Endothelial cell (in vitro differentiated cells): ENCODE measurements at places on chromosomes 4 and X.

DNA sequence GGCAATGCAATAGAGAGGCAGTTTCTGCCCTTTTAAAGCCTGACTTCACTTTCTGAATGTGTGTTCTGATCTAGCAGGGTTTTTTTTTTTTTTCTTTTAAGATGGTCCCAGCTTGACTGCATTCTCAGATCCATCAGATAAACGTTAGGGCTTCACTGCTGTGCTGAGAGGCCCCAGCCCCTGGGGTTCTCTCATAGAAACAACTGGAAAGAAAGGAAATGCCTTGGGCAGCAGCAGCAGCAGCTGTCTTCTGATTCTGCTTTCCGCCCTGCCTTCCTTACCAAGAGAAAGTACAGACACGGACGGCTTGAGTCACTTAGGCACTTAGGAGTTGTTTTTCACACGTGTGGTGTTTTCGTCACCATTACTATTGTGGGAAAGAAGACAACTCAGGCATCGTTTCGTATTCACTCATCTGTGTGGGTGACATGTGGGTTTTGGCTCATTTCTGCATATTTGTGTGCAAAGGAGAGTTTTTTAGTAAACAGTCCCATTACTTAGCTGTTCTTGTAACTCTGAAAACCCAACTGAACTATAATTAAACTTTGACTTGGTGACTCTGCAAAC, 172.0 kb downstream of the PTTG2 start:
- peak; percentile 23 for DNase-seq

DNA sequence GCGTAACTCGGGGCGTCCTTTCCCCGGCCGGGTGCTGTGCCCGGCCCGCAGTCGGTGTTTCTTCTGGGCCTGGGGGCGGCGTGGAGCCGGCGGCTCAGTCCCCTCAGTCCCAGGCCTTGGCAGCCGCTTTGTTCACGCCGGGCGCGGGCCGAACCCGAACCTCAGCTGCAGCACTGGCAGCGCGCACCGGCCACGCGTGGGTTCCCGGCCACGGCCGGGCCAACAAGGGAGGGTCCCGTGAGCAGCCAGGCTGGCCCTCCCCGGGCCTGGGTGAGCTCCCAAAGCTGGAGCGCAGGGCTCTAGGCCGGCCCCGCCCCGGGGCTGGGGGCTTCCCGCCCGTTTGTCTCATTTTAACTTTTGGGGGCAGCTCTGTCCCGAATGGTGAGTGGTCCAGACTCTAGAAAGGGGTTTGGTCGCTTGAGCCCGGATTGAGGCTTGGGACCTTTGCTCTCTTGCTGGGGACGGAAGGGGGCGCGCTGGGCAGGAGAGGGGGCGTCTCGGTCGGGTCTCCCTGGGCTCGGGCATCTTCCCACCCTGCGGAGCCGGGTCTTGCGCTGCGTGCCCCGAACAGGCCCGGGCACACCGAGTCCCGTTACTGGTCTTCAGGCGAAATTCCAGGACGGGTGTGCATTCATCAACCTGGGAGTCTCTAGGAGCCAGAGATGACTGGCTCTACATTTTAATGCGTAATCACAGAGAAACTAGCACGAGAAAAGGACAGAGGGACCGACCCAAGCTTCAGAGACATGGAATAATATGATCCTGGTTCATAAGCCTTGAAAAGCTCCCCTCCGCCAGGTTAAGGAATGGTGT, 177.1 kb downstream of the CBR4 start:
- peak; percentile 35 for DNase-seq

DNA sequence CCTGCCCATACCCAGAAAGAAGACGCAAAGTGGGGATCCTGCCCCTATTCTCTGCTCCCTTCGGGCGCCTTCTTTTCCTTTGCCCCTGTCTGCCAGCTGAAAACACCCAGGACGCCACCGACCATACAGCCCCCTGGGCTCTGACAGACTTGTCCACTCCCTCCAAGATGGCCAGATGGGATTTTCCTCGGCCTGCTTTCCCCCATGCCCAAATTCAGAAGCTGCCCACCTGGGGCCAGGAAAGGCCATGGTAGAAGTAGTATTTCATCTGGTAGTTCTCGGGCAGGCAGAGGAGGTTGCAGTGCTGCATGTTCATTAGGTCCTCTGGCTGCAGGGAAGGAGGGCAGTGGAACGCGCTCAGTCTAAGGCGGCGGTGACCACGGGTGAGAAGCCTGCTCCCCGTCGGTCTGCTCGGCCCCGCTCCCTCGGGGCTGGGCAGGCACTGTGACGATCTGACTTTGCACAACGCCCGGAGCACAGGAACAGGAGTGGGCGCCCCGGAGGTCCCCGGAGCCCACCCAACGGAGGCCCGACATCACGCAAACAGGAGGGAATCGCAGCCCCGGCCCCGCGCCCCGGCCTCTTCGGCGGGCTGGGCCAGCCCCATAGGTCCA, 582 bp downstream of the NAA10 start:
- no peak for DNase-seq

GRCh38 chrX:56130436-56130835, 101.7 kb upstream of the KLF8 start:
- DNase-seq = no peak

DNA sequence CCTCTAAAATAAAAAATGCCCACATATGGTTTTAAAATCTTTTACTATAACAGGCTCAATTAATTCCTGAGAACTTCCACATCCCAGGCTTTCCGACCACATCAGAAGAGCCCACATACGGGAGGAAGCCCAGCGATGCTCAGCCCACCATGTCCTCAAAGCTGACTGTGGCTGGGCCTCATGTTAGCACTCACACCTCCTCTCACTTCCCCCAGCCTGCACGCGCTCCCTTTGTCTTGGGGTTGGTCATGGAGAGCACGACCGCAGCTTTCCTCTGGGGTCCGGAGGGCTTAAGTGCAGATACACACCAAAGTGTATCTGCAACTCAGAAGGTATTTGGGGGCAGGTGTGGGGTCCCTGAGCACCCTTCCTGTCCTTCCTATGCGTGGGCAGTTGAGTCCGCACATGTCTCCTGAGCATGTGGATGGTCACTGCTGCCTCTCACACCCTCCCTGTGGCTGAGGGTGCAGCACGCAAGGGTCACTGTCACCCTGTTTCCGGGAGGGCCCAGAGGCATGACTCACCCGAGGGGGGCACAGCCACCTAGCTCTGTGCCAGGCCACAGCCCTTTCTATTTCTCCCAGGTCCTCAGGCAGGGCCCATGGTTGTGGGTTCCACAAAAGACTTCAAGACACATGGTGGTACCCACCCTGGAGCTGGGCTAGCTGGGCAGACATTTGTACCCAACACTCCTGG, 21.2 kb downstream of the WDR1 start:
- DNase-seq = no peak

DNA sequence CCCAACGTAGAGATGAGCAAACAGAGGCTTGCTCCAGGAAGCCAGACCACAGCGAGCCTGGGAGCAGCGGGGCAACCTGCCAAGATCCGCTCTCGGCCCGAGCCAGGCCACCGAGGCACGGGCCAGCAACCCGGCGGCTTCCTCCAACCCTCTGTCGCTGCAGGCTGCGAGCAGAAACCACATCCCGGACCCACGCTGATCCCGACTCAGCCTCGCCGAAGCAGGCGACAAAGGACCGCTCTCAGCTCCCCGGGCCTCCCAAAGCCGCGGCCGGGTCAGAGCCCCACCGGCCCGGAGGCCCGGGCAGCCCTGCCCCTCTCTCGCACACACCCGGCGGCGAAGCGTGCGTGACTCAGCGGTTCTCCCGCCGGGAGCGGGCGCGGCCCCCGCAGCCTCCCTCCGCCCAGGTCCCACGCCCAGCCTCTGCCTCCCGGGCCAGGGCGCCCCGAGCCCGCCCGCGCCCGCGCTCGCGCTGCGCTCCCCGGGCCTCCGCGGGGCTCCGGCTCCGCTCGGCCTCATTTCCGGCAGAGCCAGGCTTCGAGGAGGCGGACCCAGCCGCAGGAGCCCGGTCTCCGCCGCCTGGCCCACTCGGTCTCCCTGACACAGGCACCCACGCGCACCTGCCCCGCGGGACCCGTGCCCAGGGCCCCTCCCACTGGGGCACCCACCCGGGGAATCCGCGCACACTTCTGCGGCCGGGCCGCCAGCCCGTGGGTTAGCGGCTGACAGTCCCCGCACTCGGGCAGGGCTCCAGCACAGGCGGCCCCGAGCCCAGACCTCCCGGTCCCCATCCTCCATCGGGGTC, 1.7 kb downstream of the PPP2R2C start:
- DNase-seq = peak; percentile 45

GRCh38 chr4:30718021-30718542, 2.1 kb upstream of the PCDH7 start:
- peak; percentile 64 for DNase-seq

GRCh38 chr4:59728496-59728895, 1471.6 kb upstream of the ADGRL3 start:
- DNase-seq = no peak

DNA sequence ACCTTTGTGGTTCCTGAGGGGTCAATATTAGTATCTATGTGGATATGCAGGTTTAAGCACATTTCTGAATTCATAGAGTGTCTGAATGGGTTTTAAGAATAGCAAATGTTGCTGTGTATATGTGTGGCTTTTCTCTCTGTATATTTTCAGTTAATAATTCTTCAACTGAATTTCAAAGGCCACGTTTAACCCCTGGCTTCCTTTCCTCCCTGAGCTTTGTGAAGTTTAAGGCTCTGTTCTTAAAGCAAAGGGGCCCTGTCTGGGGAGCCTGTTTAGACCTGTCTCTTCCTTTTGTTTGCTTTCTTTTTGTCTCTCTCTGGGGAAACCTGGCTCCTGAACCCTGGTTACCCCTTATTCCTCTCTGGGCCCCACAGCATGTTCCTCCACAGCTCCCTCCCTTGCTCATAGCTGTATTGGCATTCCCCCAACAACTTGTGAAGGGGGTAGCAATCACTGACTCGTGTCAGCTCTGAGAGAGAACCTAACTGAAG, 139.1 kb downstream of the COL4A6 start:
- no peak for DNase-seq

GRCh38 chr4:147103403-147103946, 157.8 kb upstream of the TTC29 start:
- no peak for DNase-seq

DNA sequence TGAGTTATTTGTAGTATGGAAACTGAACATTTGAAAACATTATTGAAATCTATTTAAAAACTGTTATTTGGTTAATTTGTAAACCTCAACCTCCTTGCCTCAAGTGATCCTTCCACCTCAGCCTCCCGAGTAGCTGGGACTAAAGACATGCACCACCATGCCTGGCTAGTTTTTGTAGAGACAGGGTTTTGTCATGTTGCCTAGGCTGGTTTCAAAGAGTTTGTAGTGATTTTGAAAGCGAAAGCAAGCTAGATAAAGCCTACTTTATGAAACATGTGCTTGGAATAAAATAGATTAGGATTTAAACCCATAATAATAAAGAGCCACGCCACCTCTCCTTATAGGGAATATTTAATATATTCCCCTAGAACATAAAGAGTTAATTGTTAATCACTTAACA, 23.5 kb downstream of the ARSJ start:
- no peak for DNase-seq

DNA sequence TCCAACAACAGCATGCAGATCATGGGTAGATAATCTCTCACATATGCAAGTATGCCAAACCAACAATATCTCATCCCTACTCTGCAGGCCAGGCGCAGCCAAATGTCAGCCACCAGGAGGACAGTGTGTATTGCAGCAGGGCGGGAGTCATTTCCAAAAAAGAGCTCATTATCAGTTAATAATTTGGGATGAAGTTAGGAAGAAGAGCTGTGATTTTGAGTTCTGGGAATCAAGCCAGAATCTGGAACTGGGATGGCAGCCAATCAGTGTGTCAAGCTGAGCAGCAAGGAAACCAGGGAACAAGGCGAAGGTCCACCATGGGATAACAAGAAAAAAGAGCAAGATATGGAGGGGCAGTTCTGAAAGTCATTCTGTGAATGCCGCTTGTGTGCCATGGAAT, 88.2 kb upstream of the CAMK2D start:
- no peak for DNase-seq

GRCh38 chrX:69961365-69962072, 88.2 kb downstream of the AWAT2 start:
- DNase-seq = no peak

DNA sequence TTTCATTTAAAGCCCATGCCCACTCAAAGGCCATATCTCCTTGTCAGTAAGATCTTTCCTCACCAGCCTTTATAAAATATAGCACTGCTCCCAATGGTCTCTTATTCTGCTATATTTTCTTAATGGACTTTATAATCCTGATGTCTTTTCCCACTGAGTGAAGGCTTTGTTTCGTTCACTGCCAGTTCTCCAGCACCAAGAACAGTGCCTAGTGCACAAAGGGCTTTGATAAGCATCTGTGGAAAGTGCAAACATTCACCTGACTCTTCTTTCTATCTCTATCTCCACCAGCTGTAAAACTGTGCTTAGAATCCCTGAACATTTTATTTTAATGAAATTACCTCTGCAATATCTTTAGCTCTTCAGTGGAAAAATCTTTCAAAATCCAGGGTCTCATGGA, 573.9 kb upstream of the MAGEB2 start:
- no peak for DNase-seq

- DNase-seq = no peak
These were observed 27.5 kb upstream of the ASMTL start for GRCh38 chrX:1480082-1480785.

GRCh38 chr4:1759170-1759817, 33.8 kb upstream of the FGFR3 start:
- no peak for DNase-seq
